ENCODE measurements at places on chromosomes 12 and 14.

- peak; percentile 17 for DNase-seq
Observed at GRCh38 chr14:104888489-104889374, 23.7 kb downstream of the CEP170B start.

DNA sequence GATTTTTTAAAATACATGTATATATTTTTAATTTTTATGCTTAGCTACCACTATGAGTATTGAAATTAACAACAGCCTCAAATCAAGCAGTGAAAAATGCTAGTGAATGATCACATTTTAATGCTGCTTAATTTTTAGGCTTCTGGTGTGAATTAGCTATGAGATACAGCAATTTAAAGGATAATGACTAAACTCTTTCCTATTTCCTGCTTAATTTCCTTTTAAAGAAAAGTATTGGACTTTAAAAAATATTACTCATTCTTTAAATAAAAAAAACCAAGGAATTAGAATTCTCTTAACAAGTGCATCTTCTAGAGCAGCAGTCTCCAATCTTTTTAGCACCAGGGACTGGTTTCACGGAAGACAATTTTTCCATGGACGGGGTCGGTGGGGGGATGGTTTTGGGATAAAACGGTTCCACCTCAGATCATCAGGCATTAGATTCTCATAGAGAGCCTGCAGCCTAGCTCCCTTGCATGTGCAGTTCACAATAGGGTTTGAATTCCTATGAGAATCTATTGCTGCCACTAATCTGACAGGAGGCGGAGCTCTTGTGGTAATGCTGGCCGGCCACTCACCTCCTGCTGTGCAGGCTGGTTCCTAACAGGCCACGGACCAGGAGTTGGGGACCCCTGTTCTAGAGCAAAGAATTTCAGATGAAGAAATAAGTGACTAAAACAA, 18.6 kb upstream of the NTN4 start:
- no peak for DNase-seq

- DNase-seq: no peak
Observed at GRCh38 chr12:118023301-118023860, 6.9 kb downstream of the RFC5 start.

DNA sequence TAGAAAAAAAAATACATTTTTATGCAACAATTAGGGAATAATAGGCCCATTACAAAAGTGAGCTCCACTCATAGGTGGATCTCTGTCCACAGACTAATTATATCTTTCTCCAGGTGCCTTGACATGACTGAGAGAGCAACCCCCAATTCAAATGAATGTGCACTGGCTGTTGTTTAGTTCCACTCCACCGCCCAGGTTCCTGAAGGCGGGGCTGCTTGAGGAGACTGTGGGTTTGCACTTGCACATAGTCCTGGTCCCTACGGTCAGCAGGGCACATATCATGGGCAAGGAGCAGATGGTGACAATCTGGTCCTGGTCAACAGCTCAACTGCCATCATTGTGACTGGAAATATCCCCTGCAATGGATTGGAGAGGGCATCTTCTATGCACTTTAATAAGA, 195.6 kb upstream of the PWP1 start:
- DNase-seq: no peak

- no peak for DNase-seq
Observed at GRCh38 chr12:119512772-119513497, 80.6 kb upstream of the TMEM233 start.

DNA sequence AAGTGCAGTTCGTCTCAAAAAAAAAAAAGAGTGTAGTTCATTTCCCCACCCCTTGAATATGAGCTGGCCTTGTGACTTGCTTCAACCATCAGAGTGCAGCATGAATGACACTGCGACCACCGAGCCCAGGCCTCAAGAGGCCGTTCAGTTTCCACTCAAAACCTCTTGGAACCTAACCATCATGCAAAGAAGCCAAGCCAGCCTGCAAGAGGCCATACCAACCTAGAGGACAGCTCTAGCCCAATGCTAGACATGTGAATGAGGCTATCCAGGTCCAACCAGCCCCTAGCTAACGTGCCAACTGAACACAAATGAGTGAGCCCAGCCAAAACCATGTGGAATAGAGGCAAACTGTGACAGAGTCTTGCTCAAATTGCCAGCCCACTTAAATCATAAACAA, 29.7 kb downstream of the R3HDM2 start:
- no peak for DNase-seq

GRCh38 chr12:58583529-58583928, 336.8 kb downstream of the LRIG3 start:
- no peak for DNase-seq

DNA sequence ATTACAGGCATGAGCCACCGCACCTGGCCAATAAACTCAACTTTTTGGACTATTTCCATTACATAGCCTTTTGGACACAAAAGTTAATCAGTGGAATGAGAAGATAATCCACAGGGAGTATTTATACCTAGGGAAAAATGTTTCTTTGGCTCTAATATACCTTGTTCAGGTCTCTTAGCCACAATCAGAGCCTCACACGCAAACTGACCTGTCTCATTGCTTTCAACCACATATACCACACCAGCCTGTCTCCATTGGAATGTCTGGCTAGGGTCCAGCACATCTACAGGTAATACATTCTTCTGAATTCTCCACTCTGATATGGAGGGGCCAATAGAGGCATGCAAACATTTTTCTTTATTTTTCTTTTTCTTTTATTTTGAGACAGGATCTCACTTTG, 3.8 kb upstream of the RBMS2 start:
- DNase-seq: no peak

GRCh38 chr12:53467880-53468279, 16.0 kb downstream of the PCBP2 start:
- DNase-seq: no peak

Data from right hindlimb (tissue), 1 donor.